ENCODE measurements at places on chromosomes 3 and 15.

GRCh38 chr3:24287755-24288450, 206.7 kb downstream of the THRB start:
- DNase-seq: no peak

DNA sequence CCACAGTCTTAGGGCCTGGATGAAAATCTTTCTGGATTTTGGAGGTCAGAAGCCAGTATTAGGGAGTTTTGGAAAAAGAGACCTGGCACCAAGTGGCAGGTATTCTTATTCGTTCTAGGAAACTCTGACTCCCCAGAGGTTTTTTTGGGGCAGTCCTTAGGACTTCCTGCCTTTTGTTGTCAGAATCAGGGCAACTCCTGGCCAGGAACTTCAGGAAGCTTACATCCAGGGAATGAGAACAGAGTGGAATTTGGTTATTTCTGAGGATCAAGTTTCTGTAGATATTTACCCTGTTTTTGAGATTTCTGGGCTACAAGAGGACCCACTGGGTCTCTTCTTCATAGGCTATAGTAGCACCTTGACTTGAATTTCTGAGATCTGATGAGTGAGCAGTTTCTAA, 15.5 kb downstream of the SCN10A start:
- no peak for DNase-seq

- DNase-seq: no peak
These were observed 208.7 kb upstream of the ROBO1 start for GRCh38 chr3:79976466-79976865.

GRCh38 chr15:71201477-71201876, 86.2 kb downstream of the THSD4 start:
- DNase-seq: no peak

DNA sequence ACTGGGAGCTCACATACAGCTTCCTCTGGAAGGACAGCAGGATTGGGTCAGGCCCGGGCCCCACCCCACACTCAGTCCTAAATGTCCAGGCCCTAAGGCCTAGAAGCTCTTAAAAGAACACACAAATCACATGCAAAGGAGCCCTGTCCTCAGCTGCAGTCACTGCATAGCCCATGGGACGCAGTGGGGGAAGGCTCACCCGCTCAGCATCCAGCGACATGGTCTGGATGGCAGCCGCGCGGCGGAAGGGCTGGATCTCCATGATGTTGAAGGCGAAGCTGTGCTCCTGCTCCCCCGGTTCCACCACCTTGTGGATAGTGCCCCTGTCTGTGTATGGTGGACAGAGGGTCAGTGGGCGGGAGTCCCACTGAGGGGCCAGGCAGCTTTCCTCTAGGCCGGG, 22.1 kb downstream of the SEMA7A start:
- DNase-seq: no peak

DNA sequence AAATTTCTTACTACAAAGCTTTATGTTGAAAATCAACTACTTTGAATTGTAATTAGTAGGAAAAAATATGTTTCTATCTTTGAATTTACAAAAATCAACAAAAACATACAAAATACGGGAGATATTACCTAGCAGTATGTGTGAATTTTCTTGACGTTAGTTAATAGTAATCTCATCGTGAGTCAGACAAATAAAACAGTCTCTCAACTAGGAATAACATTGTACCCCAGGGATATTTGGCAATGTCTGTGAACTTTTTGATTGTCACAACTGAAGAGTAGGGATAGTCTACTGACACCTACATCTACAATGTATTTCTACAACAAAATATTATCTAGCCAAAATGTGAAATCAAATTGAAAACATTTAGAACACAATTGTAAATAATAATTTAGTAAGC, 250.3 kb downstream of the POLQ start:
- DNase-seq: no peak

DNA sequence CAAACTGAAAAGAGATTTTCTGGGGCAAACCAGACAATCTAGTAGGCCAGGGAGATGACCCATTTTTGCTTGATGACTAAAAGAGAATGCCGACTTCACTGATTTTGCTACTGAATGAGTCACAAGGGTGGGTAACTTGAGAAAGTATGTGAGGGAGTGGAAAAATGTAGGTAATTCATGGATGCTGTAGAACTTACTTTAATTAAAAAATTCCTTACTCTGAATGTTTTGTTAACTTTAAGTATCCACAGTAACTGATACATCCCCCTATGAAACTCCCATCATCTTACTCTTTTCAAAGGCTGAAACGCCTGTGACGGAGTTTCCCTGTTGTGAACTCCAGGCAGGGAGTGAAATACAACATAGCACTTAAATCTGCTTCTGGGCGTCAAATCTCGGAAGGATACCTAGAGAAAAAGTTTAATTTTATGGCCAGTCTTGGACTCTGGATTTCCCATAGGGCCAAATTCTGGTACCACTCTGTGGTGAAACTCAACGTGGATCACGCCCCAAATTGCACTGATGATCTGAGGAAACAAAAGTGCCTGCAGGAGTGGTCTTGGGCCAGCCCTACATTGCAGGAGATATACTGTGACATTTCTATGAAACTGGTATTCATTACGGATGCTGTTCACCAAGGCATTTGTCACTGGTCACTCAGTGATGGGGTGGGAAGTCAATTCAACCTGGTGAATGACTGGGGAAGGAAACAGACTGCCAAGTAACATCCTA, 24.0 kb downstream of the GOLIM4 start:
- no peak for DNase-seq

Measured in activated T-helper 1 cell treated with anti-CD3 and anti-CD28 coated beads, Interleukin-12 subunit alpha, Interleukin-12 subunit beta, Interleukin-2, Interleukin-4 antibody, amounts not matched to agents 30 ng/mL and 10 ng/mL and 1 ng/mL, durations not matched to agents 14 hours and 24 hours and 36 hours (primary cell).